Cardiac muscle cell (in vitro differentiated cells and primary cell): ENCODE measurements at places on chromosomes 3 and 15. TPM values are rescaled to one million over a fixed set of nuclear protein-coding genes. Genes with fewer than 3 reads are reported as not detected.
A peak's percentile ranks its signal among the peaks of the same experiment; 100 is the strongest.

Gene GOLGA8T
- 0.99 and 2.1 TPM in 2 replicates for total RNA-seq

Gene FRMD5
- total RNA-seq: 55.8 and 59.7 TPM in 2 replicates

DNA sequence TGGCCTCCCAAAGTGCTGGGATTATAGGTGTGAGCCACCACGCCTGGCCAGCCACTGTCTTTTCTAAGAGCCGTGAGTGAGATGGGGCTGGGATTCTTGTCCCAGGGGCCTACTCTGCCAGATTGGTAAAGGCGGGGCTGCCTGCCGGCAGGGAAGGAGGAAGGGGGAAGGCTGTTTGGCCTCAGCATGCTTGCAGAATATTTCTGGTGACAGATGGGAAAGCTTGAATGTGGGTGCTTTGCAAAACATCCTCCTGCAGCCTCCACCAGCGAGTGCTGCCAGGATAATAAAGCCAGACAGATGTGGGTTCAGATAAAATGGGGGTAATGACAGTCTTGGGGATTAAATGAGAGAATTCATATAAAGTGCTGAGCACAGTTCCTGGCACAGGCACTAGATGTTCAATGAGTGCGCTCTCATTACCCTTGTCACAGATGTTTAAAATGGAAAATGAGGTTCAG lies 19.8 kb upstream of the ACOX2 start:
- H3K27ac ChIP-seq: no peak overlapping the region
- H3K4me3 ChIP-seq: no peak overlapping the region
- H3K27me3 ChIP-seq: no peaks in the 10 kb centered on the region
- H3K4me1 ChIP-seq: no peaks in the 10 kb centered on the region

DNA sequence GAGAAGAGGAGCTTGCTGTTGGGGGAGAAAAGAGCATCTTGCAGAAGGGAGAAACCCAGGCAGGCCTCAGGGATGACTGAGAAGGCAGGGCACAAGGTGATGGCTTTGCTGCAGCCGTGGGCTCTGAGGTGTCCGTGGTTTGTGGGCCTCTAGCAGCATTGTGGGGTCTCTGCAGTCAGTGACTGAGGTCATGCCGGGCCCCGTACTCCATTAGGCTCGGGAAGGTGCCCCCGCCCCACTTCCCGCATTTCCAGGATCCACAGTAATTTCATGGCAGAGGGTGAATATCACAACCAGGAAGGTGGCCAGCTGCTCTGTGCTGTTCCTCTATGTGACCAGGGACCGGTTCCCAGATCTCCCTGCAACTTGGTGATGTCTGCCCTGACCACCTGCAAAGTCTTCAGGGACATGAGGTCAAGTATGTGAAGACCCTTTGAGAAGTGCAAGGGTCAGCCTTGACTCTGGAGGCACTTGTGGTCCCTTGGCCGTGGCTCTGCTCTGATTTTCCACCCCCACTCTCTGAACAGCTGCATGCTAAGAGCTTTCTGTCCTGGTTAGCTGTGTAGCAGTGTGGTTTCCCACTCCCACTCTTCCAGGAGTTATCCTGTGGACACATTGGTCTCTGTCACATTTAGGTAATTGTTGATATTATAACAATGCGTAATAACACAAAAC lies 3.6 kb downstream of the KLF13 start:
- no peak overlapping the region for H3K4me3 ChIP-seq
- no peak for DNase-seq
- H3K27ac ChIP-seq: no peak overlapping the region
- H3K4me1 ChIP-seq: peaks cover 20% of the 10 kb centered on the region
- H3K27me3 ChIP-seq: no peaks in the 10 kb centered on the region

Gene CFAP20DC
- 0.53 and 1.3 TPM in 2 replicates for total RNA-seq

- no peak for DNase-seq
- H3K36me3 ChIP-seq: peaks cover 11% of the 10 kb centered on the region
- peak overlapping the region; percentile 83 for H3K27ac ChIP-seq
- peaks cover 16% of the 10 kb centered on the region for H3K4me1 ChIP-seq
These were observed 104.4 kb downstream of the PPP2R3A start for GRCh38 chr3:136069933-136070332.

Gene ARPIN
- 19.4 and 26.6 TPM in 2 replicates for total RNA-seq

DNA sequence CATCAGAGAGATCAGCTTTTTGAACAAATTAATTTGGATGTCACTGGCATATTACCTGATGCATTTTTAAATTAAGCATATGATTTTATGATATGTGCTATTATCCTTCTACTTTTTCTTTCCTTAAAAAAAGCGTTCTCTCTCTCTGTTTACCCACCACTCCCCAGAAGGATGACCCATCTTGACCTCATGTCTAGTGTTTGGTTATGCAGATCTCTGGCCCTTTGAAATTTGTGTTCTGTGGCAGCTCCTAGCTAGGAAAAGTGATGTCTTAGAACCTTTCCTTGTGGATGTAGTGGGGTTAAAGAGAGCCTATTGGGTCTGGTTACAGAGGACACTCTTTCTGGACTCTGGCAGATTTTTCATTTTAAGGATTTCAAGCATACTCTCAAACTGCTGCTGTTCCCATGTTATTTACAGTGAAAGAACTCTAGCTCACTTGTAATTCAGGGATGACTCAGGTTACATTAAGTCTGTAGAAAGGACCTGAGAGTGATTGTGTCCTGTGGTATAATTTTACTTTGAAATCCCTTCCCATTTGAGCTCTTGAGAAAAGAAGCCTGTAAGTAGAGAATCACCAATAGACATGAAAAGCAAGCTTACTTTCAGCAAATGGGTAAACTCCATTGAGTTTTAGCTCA lies 23.8 kb downstream of the ARHGEF26 start:
- H3K27ac ChIP-seq: no peak overlapping the region
- H3K36me3 ChIP-seq: no peaks in the 10 kb centered on the region
- H3K4me1 ChIP-seq: peaks cover 6% of the 10 kb centered on the region
- no peak for DNase-seq
- no peak overlapping the region for H3K4me3 ChIP-seq
- H3K27me3 ChIP-seq: no peaks in the 10 kb centered on the region

GRCh38 chr15:70478251-70478990 lies 284.9 kb downstream of the UACA start:
- H3K4me3 ChIP-seq: no peak overlapping the region
- no peaks in the 10 kb centered on the region for H3K36me3 ChIP-seq
- H3K27me3 ChIP-seq: no peaks in the 10 kb centered on the region

Gene ITIH3
- total RNA-seq: 0.06 TPM in 1 of 2 replicates, not detected in the other

Gene ULK3
- 39.5 and 52.4 TPM in 2 replicates for total RNA-seq

GRCh38 chr3:161946443-161946960 lies 449.9 kb downstream of the OTOL1 start:
- no peak overlapping the region for H3K4me3 ChIP-seq
- H3K4me1 ChIP-seq: no peaks in the 10 kb centered on the region
- DNase-seq: no peak
- H3K36me3 ChIP-seq: no peaks in the 10 kb centered on the region

Gene TIPIN
- total RNA-seq: 14.7 and 15.0 TPM in 2 replicates

DNA sequence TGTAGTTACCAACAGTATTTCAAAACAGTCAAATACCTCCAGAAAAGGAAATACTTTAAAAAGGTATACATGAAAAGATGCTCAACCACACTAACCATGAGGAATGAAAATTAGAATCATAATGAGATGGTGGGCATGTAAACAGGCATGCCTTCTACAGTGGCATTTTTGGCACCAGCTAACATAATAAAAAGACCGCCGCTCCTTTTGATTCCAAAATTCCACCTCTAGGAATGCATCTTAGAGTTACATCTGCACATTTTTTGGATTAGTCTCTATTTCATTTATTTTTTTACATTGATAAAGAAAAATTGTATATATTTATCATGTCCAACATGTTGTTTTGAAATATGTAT lies 37.0 kb upstream of the SPTBN5 start:
- H3K4me3 ChIP-seq: no peak overlapping the region
- H3K27ac ChIP-seq: no peak overlapping the region
- peaks cover 17% of the 10 kb centered on the region for H3K4me1 ChIP-seq
